ENCODE measurements at places on chromosomes 6 and 20.

GRCh38 chr6:95830859-95831557, 184.8 kb upstream of the FUT9 start:
- DNase-seq = no peak

DNA sequence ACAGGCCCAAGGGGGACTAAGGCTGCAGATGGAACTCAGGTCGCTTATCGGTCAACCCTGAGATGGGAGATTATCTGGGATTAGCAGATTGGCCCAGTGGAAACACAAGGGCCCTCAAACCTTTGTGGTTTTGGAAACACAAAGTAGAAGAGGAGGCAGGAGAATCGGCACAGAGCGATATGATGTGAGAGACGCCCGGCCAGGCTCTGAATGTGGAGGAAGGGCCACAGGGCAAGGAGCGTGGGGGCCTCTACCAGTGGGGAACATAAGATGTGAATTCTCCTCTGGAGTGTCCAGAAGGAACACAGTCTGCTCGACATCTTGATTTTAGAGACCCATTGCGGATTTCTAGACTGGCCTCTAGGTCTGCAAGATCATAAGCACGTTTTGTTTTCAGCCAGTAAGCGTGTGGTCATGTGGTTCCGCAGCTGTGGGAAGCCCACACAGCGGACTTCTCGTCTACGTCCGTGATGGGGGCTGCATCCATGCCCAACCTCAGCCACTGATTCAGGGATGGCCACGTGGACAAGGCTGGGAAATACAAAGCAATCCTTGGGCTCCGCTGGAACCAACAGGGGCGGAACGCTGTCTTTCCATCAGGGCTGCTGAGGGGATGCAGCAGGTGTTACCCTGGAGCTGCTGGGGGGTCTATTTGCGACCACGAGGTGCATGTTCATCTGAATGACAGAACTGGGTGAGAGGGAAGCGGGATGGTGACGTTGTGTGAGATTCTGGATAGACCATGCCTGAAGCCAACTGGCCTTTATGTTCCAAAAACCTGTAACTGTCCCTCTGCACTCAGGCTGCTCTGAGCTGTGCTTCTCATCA, 127.6 kb upstream of the PMEPA1 start:
- no peak for DNase-seq

GRCh38 chr6:145042559-145042958, 692.8 kb downstream of the EPM2A start:
- no peak for DNase-seq

- no peak for DNase-seq
Measured at GRCh38 chr20:13338999-13339411, 117.9 kb downstream of the ISM1 start.

DNA sequence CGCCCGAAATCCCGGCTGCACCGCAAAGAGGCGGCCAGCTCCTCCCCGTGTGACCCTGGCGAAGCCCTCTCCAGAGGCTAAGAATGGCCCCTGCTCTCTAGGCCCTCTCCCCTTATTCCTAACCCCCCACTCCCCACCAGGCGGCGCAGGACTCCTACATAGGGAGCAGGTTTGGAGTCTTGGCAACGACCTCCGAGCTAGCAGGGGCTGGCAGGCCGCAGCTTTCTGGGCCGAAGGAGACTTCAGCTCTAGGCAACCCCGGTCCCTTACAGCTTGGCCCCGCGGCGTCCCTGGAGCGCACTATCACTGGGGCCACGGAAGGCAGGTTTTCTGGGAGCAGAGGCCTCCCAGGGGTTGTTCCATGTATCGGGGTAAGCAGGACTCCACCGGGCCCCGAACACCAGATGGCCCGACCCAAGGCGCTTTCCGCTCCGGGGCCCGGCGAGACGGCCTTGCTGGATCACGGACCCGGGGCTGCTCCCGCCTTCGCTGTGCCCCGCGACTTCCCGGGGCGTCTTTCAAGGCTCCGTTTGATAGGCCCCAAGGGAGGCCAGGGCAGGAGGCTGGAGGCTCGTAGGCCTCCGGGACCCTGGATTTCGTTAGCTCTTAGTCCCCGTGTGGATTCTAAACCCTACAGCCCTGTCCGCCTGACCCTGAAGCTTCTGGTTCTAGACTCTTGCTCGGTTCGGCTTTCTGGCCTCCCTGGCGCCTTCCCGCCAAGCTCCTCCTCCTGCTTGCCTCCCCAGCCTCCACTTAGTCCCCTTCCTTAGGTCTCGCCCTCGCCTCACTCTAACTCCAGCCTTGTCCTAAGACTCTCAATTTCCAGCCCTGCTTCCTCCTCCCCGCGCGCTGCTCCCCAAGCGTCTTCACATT, 1.9 kb downstream of the SLC32A1 start:
- DNase-seq = no peak

GRCh38 chr6:41531591-41532582, 14.3 kb upstream of the FOXP4 start:
- DNase-seq = peak; percentile 61

GRCh38 chr6:129440691-129441090, 269.3 kb downstream of the ARHGAP18 start:
- DNase-seq = no peak

Measured in activated T-cell treated with anti-CD3 and anti-CD28 coated beads for 24 hours (primary cell).